ENCODE measurements at places on chromosomes 1 and 21.

GRCh38 chr1:44661781-44662682 is 12.2 kb downstream of the TMEM53 start:
- DNase-seq = no peak

- DNase-seq = no peak
These were observed 199.1 kb upstream of the LMO4 start for GRCh38 chr1:87129606-87130005.

GRCh38 chr21:28167366-28167765 is 825.3 kb downstream of the LTN1 start:
- DNase-seq = no peak

GRCh38 chr1:95287825-95288224 is 53.8 kb downstream of the RWDD3 start:
- DNase-seq = no peak

GRCh38 chr1:145884675-145885074 is 991 bp downstream of the ANKRD35 start:
- peak; percentile 33 for DNase-seq

GRCh38 chr1:209227171-209227570 is 356.3 kb upstream of the CAMK1G start:
- no peak for DNase-seq

DNA sequence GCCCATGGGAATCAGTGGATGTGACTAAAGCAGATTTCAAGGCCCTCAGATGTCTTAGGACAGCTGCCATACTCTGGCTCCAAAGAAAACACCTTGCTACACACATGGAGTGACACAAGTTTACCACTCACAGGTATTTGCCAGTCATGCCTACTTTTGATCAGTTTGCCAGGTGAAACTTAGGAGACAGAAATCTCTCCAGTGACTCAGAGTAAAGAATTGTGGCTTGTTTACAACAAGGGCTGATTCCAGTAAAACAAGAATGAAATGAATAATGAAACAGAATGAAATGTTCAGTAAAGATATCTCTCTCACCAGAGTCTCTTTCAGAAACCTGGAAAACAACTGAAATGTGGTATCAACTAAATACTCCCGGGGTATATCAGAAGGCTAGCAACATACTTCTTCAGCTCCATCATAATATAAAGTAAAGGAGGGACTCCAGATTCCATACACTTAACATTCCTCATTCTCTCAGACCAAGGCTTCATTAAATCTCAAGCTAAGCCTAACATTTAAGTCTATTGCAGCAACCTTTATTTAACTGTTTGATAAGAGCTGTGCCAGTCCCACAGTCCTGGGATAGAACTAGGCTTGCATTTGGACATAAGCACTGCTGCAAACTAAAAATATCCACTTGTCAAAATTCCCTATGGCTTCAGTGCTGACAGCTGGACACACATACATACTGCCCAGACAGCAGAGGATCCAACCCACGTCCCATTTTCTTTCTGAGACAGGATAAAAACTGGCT is 143.3 kb downstream of the SIPA1L2 start:
- no peak for DNase-seq

DNA sequence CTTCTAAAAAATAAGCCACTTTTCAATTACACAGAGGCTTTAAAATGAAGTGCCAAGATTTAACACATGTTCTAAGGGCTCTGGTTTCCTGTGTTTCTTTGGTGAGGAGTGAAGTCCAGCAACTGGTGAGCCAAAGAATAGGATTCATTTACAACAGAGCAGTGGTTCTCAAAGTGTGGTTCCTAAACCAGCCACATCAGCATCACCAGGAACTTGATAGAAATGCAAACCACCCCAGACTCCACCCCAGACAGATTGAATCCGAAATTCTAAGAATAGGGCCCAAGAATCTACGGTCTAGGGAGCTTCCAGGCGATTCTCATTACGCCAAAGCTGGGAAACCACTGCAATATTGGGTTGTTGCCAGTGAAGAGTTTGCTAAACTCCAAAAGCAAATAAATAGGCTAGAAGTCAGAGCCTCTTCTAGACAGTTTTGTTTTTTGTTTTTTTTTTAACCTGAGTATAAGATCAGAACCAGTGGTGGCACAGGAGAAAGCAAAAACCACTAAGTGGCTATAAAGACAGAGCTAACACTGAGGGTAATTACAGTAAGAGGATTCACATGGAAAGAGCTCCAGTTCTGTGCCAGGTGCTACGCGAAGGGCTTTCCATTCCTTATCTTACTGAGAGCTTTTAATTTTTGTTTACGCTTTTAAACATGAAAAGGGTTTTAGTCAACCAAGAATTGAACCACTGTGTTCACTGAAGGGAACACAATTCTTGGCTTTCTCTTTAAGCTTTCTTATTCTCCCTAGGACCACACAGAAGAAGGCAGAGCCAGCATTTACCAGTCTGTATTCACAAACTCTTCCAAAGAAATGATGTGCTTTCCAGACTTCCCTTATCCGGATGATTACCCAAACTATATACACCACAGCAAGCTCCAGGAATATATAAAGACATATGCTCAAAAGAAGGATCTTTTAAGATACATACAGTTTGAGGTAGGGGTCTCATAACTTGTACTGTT is 42.4 kb upstream of the FMO2 start:
- DNase-seq = peak; percentile 89

DNA sequence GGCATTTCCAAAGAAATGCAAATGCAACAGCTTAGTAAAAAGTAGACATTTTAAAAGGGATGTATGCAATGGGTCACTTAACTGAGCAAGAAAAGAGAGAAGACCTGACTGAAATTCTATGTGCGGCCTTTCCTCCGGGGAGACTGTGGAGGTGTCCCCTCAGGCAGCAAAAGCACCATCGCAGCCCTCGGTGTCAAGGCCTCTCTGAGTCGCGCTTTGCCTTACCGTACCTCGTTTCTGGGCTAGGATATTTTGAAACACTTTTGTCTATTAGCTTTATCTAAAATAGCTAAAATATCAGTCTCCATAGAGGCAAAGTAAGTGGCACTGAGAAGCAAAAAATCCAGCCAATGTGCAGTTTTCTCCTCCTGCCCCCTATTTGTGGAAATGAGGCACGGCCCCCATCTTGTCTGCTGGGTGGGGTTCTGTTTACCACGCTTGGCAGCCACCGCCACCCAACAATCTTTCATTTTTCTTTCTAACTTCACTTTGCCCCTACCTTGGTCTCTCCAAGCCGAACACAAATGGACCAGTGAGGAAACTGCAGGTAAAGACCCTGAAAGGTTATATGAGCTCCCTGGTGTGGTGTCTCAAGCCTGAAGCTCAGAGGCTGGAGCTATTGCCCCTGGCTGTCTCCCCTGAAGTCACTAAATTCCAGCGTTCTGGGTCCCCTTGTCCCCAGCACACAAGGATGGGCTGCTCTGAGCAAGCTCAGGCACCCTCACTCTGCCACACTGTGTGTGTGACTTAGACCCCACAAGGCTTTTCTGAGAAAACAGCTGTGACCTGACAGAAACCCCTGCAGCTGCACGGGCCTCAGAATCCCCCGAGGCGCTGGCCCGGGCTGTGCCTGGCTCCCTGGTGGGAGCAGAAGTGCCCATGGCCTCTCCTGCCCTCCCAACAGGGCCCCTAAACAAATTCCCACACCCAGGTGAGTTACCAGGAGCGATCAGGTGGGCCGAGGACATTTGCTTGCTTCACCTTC is 1.6 kb downstream of the CD247 start:
- no peak for DNase-seq

All from fibroblast of skin of scalp (primary cell).